ENCODE measurements at places on chromosomes 7 and 10.

DNA sequence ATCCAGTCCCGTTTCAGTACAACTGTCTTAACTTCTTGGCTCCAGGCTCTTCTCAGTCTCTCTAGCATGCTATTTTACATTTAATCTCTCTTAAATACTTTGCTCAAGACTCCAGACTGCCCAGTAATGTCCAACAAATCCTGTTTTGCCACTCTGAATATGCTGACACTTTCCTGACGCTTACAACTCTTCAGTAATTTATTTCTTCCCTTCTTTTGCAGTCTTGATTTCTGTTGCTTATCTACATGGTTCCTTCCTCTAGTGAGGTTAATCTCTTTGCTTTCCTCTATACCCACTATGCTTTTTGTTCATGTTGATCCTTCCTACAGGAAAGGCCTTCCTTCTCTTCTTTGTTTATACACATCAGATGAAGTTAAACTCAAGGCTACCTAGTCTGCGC, 23.7 kb downstream of the UMAD1 start:
- DNase-seq, result no peak

DNA sequence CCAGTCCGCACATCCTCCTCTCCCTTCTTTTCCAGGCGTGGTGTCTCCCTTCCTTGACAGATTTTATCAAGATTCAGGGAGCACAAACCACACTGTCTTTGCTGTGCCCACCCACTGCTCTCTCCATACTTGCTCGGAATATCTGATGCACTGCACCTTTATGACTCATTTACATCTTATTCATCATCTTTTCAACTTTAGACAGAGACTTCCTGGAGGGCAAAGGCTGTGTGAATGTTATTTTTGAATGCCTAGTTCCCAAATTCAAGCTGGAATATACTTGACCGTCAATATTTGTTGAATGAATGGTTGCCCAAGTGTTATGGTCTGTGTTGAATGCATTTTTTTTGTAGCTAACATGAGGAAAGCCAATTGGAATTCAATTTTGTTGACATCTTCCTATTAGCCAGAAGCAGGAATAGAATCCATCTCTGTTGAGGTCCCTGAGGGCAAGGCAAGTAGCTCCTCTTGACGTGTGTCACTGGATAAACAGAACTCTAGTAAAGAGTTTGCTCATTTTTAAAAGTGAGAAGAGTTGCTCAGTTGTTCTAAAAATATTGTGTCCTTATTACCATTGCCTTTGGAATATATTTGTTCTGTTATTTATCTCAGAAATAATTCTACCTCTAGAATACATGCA, 95.0 kb downstream of the KLF6 start:
- no peak for DNase-seq

DNA sequence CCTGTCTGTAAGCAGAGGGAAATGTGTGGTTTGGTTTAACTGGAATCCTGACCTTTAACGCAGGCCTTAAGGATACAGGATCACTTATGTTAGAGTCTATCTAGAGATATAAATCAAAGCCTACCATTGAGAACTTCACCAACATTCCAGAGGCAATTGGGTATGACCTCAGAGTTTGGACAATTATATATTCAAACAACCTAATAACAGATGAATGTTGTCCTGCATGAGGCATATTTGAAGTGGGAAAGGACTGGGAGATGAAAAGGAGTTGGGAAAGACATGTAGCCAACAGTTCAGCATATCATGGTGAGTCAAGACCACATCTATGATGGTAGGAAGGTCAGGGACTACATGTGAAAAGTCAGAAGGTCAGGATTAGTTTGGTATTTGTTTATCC, 274.2 kb downstream of the DOCK4 start:
- DNase-seq, result no peak

GRCh38 chr7:128791121-128791971, at the start of gene CCDC136:
Gene CCDC136, plus strand, starts transcription at chr7:128791968. Its CDS starts 444 bp downstream, at chr7:128792412.
- DNase-seq, result peak; percentile 49

GRCh38 chr10:70130878-70131559, 1.6 kb downstream of the AIFM2 start:
- DNase-seq, result no peak

- DNase-seq, result peak; percentile 32
Observed at GRCh38 chr10:4131407-4132215, 346.6 kb upstream of the KLF6 start.

- DNase-seq, result no peak
Observed at GRCh38 chr10:88262591-88263234, 320.4 kb downstream of the RNLS start.

DNA sequence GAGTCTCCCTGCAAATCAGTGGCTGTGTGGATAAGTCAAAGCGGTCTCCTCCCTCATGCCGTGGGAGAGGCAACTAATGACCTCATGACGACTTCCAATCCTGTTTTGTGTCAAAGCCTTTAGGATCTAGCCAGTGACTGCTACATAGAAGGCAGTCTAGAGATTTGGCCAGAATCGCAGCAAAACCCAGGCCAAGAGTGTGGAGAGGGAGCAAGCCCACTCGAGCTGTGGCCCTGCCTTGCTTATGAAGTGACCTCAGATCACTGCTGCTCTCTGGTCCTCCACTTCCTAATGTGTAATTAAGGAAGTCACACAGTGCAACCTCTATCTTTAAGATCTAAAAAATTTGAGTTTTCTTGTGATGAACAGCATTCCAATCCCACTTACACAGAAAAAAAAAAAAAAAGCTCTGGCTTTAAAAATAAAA, 296.7 kb upstream of the KLF6 start:
- no peak for DNase-seq

GRCh38 chr7:65971021-65971420, 11.0 kb downstream of the GUSB start:
- no peak for DNase-seq

DNA sequence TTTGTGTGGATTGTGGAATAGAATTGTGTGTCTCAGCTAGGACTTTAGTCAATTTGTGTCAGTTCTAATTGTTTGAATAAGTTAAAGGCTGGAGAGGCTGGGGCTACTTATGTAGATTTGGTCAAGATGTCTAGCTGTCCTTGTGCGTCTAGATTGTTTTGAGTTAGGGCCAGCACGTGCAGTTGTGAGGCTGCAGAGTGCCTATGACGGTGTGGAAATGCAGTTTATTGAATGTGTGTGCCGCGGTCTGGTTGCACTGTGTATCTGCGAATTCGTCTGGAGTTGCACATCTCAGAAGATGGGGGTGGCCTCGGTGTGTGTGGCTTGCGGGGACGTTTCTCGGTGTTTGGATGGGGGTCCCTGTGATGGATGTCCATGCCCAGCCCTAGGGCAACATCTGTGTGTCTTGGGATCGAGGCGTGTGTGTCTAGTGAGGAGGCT, 10.2 kb downstream of the EMX2 start:
- no peak for DNase-seq

GRCh38 chr7:129574487-129574886, 37.0 kb upstream of the NRF1 start:
- DNase-seq, result peak; percentile 18

- DNase-seq, result peak; percentile 76
Observed at GRCh38 chr10:34786464-34786863, 28.6 kb downstream of the PARD3 start.

- no peak for DNase-seq
Observed at GRCh38 chr7:136470179-136470578, 398.3 kb upstream of the CHRM2 start.
